Activated T-helper 17 cell treated with anti-CD3 and anti-CD28 coated beads, Interleukin-2, amount 50 U/mL, for 72 hours (primary cell): ENCODE measurements at places on chromosomes 3 and 15. TPM values are rescaled to one million over a fixed set of nuclear protein-coding genes. Genes with fewer than 3 reads are reported as not detected.

Gene EPM2AIP1
- 21.0 TPM for total RNA-seq

Gene ZIC1
- not detected for total RNA-seq

Gene KCNH8
- total RNA-seq: not detected

GRCh38 chr3:76177610-76178009 lies 392.3 kb upstream of the ZNF717 start:
- no peaks in the 10 kb centered on the region for H3K36me3 ChIP-seq
- no peak for ATAC-seq
- H3K4me1 ChIP-seq: no peaks in the 10 kb centered on the region
- H3K4me3 ChIP-seq: no peak overlapping the region
- H3K27me3 ChIP-seq: no peaks in the 10 kb centered on the region

- no peaks in the 10 kb centered on the region for H3K27me3 ChIP-seq
- no peak overlapping the region for H3K4me3 ChIP-seq
- H3K36me3 ChIP-seq: no peaks in the 10 kb centered on the region
- ATAC-seq: no peak
- H3K27ac ChIP-seq: no peak overlapping the region
- H3K4me1 ChIP-seq: no peaks in the 10 kb centered on the region
Measured at GRCh38 chr15:79373113-79373512, 59.0 kb upstream of the MINAR1 start.

DNA sequence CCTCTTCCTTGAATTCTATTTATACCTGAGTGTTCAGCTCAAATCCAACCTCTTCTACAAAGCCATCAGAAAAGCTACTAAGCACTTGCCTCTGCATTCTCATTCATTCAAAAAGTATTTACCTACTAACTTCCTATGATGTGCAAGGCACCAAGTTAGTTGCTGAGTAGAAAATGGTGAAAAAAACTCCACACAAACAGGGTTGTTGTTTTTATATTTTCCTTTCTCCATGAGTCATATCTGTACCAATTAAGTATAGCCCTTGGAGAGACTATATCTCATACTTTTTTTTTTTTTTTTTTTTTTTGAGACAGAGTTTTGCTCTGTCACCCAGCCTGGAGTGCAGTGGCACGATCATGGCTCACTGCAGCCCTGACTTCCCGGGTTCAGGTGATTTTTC lies 67.7 kb downstream of the IGF2BP2 start:
- H3K27me3 ChIP-seq: peaks cover 31% of the 10 kb centered on the region
- no peaks in the 10 kb centered on the region for H3K4me1 ChIP-seq
- H3K27ac ChIP-seq: no peak overlapping the region
- no peaks in the 10 kb centered on the region for H3K36me3 ChIP-seq

DNA sequence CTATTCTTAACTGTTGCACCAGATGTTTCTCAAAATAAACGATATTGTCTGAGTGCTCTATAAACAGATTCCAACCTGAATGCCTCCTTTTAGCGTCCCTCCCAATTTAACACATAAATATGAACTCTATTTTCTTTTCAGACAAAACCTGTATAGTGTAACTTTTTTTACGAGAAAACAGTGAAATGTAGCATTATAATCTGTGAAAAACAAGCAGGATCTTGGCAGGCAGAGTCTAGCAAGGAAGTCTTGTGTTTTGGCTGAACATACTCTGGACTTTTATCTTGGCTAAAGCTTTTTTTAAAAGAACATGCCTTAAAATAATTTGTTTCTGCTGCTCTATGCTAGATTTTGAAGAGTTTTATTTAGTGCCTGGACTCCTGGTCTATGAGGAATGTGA lies 150.5 kb downstream of the ROBO2 start:
- no peak overlapping the region for H3K4me3 ChIP-seq
- H3K27me3 ChIP-seq: no peaks in the 10 kb centered on the region
- no peaks in the 10 kb centered on the region for H3K4me1 ChIP-seq
- no peaks in the 10 kb centered on the region for H3K36me3 ChIP-seq
- H3K27ac ChIP-seq: no peak overlapping the region
- no peak for ATAC-seq
